Left ventricle myocardium inferior (tissue), 1 donor: ENCODE measurements at places on chromosomes 11 and 22. TPM values are rescaled to one million over a fixed set of nuclear protein-coding genes. Genes with fewer than 3 reads are reported as not detected.

GRCh38 chr11:44221992-44222391, 87.9 kb downstream of the ALX4 start:
- no peak overlapping the region for H3K4me3 ChIP-seq
- no peak for DNase-seq
- H3K27me3 ChIP-seq: no peaks in the 10 kb centered on the region
- H3K27ac ChIP-seq: no peak overlapping the region
- H3K4me1 ChIP-seq: peaks cover 34% of the 10 kb centered on the region

- no peak overlapping the region for H3K4me3 ChIP-seq
- H3K27ac ChIP-seq: no peak overlapping the region
- H3K4me1 ChIP-seq: no peaks in the 10 kb centered on the region
- peaks cover 37% of the 10 kb centered on the region for H3K27me3 ChIP-seq
- no peaks in the 10 kb centered on the region for H3K36me3 ChIP-seq
Measured at GRCh38 chr11:132463295-132464002, 1068.9 kb downstream of the OPCML start.

DNA sequence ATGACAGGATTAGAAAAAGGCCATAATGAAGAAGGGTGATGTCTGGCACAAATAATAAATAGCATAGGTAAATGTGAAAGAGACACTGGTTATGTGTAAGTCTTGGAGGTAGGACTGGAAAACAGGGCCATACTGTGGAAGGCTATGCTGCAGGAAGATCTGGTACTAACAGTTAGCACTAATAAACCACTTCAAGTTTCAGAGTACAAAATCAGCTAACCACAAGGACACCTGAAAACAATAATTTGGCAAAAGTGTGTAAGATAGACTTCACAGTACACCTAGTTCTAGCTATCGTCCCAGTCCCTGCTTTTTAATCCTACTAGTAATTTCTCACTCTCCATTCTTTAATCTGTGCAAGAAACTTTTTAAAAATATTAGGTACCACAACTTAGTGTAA, 44.3 kb downstream of the CWF19L2 start:
- no peak overlapping the region for H3K4me3 ChIP-seq
- H3K27me3 ChIP-seq: no peaks in the 10 kb centered on the region
- DNase-seq: no peak
- H3K4me1 ChIP-seq: no peaks in the 10 kb centered on the region

DNA sequence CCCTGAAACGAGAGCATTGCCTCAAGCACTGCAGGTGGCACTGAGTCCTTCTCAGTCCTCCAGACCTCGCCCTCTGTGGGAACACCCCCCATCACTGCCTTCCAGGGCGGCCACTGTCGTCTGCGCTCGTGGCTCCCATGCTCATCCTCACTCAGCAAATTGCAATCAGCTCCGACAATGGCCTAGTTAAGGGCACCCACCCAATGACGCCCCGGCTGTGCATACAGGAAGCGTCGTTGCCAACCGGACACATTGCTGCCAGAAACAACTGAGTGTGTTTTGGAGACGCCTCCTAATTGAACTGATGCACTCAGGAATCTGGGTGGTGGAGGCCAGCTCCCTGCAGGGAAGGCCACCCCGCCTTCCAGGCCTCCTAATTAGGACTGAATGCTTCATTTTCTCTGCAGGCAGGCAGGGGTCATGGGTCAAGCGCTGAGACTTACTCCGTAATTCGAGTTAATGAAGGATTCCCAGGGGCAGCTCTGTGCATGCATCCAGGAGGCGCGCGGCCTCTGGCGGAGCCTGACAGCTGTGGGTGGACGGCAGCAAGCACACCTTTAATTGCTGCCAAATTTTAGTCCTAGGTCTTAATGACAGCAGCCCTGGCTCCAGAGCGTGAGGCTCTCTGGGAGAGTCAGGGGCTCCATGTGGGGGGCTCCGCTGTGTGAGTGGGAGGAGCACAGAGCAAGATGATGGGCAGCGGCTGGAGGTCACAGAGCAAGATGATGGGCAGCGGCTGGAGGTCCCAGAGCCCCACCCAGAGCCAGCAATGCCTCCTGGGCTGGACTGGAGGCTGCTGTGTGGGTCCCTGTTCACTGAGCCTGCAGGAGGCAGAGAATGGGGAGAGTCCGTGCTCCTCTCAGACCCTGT, 199.0 kb downstream of the BRD1 start:
- H3K4me1 ChIP-seq: peaks cover 14% of the 10 kb centered on the region
- no peak for DNase-seq
- no peak overlapping the region for H3K4me3 ChIP-seq
- H3K27me3 ChIP-seq: peaks cover 9% of the 10 kb centered on the region

- no peaks in the 10 kb centered on the region for H3K27me3 ChIP-seq
- H3K4me1 ChIP-seq: peaks cover 46% of the 10 kb centered on the region
- H3K27ac ChIP-seq: peak overlapping the region; percentile 85
- H3K4me3 ChIP-seq: peak overlapping the region; percentile 89
Measured at GRCh38 chr22:30426388-30427353, 1.1 kb downstream of the MTFP1 start.

- H3K27ac ChIP-seq: no peak overlapping the region
- peaks cover 80% of the 10 kb centered on the region for H3K27me3 ChIP-seq
- no peaks in the 10 kb centered on the region for H3K4me1 ChIP-seq
- H3K36me3 ChIP-seq: no peaks in the 10 kb centered on the region
- no peak for DNase-seq
Measured at GRCh38 chr11:45409587-45409986, 123.4 kb upstream of the SYT13 start.

GRCh38 chr11:123055191-123055901, 6.6 kb downstream of the HSPA8 start:
- H3K27ac ChIP-seq: no peak overlapping the region
- peaks cover 65% of the 10 kb centered on the region for H3K36me3 ChIP-seq
- H3K4me1 ChIP-seq: peaks cover 60% of the 10 kb centered on the region

DNA sequence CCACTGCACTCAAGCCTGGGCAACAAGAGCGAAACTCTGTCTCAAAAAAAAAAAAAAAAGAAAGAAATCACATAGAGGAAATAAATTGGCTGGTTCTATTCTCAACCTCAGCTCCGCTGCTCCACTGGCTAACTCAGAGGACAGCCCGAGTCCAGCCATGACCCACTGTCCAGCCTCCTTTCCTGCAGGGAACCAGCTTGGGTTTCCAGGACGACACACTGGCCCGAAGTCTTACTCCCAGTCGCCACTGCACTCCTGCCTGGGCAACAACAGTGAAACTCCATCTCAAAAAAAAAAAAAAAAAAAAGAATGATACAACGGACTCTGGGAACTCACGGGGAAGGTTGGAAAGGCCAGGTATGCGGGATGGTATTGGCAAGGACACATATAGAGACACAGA, 31.5 kb downstream of the APOL3 start:
- H3K27me3 ChIP-seq: peaks cover 7% of the 10 kb centered on the region
- H3K27ac ChIP-seq: no peak overlapping the region
- no peak overlapping the region for H3K4me3 ChIP-seq
- peaks cover 4% of the 10 kb centered on the region for H3K4me1 ChIP-seq

- no peak overlapping the region for H3K27ac ChIP-seq
- H3K36me3 ChIP-seq: no peaks in the 10 kb centered on the region
- no peak overlapping the region for H3K4me3 ChIP-seq
- H3K4me1 ChIP-seq: peaks cover 13% of the 10 kb centered on the region
- DNase-seq: no peak
Measured at GRCh38 chr11:35241083-35241482, 102.1 kb downstream of the CD44 start.

GRCh38 chr11:119436711-119437110, 13.7 kb upstream of the THY1 start:
- no peak overlapping the region for H3K4me3 ChIP-seq
- no peak for DNase-seq
- no peaks in the 10 kb centered on the region for H3K36me3 ChIP-seq
- peaks cover 32% of the 10 kb centered on the region for H3K27me3 ChIP-seq
- H3K27ac ChIP-seq: no peak overlapping the region

GRCh38 chr22:49238181-49239141, 589.2 kb downstream of the BRD1 start:
- H3K27ac ChIP-seq: no peak overlapping the region
- H3K4me3 ChIP-seq: no peak overlapping the region
- no peak for DNase-seq
- H3K27me3 ChIP-seq: peaks cover 77% of the 10 kb centered on the region

GRCh38 chr11:111694851-111695250, 71.3 kb downstream of the PPP2R1B start:
- H3K27me3 ChIP-seq: no peaks in the 10 kb centered on the region
- no peak for DNase-seq
- H3K4me3 ChIP-seq: no peak overlapping the region
- peaks cover 50% of the 10 kb centered on the region for H3K4me1 ChIP-seq

GRCh38 chr11:77054084-77054483, 12.7 kb upstream of the CAPN5 start:
- H3K27me3 ChIP-seq: no peaks in the 10 kb centered on the region
- no peaks in the 10 kb centered on the region for H3K36me3 ChIP-seq
- H3K27ac ChIP-seq: no peak overlapping the region
- no peak overlapping the region for H3K4me3 ChIP-seq
- H3K4me1 ChIP-seq: no peaks in the 10 kb centered on the region
- no peak for DNase-seq

DNA sequence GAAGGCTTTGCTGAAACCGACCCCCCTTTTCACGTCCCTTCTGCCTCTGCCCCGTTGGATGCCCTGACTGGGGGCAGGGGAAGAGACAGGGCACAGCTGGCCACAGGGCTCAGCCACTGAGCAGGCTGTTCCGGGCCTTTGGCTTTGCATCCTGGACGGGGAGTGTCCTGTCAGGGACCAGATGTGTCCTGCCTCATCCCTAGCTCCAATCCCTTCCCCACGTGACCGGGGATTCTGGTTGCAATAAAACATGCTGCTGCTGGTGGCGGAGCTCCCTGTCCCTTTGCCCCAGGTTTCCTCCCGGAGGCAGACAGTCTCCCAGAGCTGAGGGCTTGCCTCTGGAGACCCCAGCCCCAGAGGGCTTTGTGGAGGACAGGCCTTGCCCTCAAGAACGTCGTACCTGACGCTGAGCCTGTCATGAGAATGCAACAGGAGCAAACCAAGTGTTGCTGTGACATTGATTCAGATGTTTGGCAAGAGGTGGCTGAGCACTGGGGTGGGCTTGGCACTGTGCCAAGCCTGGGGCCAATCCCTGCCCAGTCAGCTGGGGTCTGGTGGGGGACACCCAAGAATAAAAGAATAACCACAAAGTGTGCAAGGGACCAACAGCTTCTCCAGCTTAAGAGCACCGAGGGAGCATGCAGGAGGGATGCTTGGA, 7.3 kb downstream of the CDC42EP2 start:
- H3K4me3 ChIP-seq: no peak overlapping the region
- H3K27me3 ChIP-seq: no peaks in the 10 kb centered on the region
- peaks cover 27% of the 10 kb centered on the region for H3K36me3 ChIP-seq
- H3K4me1 ChIP-seq: peaks cover 57% of the 10 kb centered on the region
- DNase-seq: no peak

- H3K27me3 ChIP-seq: no peaks in the 10 kb centered on the region
- DNase-seq: no peak
- no peaks in the 10 kb centered on the region for H3K36me3 ChIP-seq
Measured at GRCh38 chr11:111476956-111477355, 35.2 kb downstream of the BTG4 start.

GRCh38 chr11:56706486-56706885, 7.6 kb downstream of the OR9G1 start:
- DNase-seq: no peak
- H3K27me3 ChIP-seq: no peaks in the 10 kb centered on the region
- H3K36me3 ChIP-seq: no peaks in the 10 kb centered on the region
- no peak overlapping the region for H3K4me3 ChIP-seq
- no peak overlapping the region for H3K27ac ChIP-seq
- H3K4me1 ChIP-seq: no peaks in the 10 kb centered on the region

GRCh38 chr11:20238712-20239111, 78.4 kb upstream of the DBX1 start:
- H3K36me3 ChIP-seq: no peaks in the 10 kb centered on the region
- peaks cover 5% of the 10 kb centered on the region for H3K27me3 ChIP-seq
- no peak overlapping the region for H3K4me3 ChIP-seq
- H3K4me1 ChIP-seq: no peaks in the 10 kb centered on the region
- H3K27ac ChIP-seq: no peak overlapping the region
- no peak for DNase-seq

GRCh38 chr11:24900514-24900913, 403.7 kb downstream of the LUZP2 start:
- H3K27ac ChIP-seq: no peak overlapping the region
- DNase-seq: no peak
- no peaks in the 10 kb centered on the region for H3K4me1 ChIP-seq
- no peaks in the 10 kb centered on the region for H3K27me3 ChIP-seq

APOA4 gene
- not detected for total RNA-seq

ZNF280B gene
- 0.96 TPM for total RNA-seq

SHISA8 gene
- 2.2 TPM for total RNA-seq

CRYBB2 gene
- total RNA-seq: not detected

TRIM22 gene
- total RNA-seq: 16.6 TPM

KRTAP5-8 gene
- not detected for total RNA-seq

MPPED2 gene
- 10.8 TPM for total RNA-seq
